ENCODE measurements at places on chromosomes 11 and 22.

DNA sequence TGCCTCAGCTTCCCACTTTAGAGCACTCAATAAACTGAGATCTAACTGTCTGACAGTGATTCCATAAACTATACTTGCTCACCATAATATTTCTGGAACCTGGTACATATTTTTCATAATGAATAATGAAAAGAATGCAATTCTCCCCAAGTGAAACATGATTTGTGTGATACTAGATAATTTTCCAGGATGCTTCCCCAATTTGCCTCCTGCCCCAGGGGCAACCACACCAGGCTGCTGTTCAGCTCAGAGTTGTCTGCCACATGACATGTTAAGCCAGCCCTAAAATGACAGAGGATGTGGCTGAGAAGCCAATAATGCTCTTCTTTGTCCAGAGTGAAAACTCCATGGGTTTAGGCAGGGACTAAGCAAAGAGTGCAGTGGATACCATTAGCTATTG, 62.9 kb upstream of the SEZ6L start:
- no peak for DNase-seq

GRCh38 chr22:27896245-27896644, 22.8 kb downstream of the PITPNB start:
- DNase-seq, result no peak

DNA sequence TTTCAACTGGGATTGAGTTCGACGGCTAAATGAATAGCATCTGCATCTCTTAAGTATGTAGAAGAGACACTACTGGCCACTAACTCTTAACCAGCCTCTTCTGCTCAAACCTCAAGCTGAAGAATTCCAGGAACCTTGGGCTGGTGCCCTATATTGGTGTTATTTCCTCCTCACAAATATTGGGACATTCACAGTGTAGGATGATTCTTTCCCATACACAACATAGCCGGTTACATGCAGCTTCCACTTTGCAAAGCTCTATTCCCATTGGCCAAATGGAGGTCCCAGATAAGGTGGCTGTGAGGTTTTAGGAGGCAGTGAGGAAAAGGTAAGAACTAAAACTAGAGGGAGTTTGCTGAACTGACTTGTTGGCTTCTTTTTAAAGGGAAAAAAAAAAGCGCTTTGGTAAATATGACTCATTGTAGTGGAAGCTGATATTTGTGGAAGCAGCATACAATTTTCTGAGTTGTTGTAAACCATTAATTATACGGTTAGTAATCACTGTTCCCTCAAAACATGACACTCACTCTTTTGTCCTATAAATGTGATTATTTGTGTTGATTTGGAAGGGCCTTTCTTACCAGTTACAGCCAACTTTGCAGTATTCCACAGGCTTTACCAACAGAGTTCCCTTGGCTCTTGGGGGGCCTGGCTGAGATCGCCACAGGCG, 17.6 kb downstream of the C22orf31 start:
- DNase-seq, result no peak

DNA sequence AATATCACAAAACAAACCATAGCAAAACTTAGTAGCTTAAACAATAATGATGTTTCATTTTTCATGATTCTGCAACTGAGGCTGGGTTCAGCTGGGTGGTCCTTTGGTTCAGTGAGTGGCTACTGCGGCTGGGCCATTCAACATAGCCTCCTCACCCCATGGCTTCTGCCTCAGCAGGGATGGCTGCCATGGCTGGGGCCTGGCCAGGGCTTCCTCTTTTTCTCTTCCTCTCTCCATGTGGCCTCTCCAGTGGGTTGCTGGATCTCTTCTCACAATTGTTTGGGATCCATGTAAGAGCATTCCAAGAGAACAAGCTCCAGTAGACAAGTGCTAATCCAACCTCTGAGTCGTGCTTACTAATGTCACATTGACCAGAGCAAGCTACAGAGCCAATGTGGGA, 248.6 kb upstream of the PLET1 start:
- DNase-seq, result no peak

- no peak for DNase-seq
Measured at GRCh38 chr11:11793073-11793472, 48.7 kb upstream of the USP47 start.

GRCh38 chr11:79461144-79461543, 20.3 kb upstream of the TENM4 start:
- no peak for DNase-seq

GRCh38 chr11:1845561-1846452, 7.0 kb downstream of the TNNI2 start:
- no peak for DNase-seq

- no peak for DNase-seq
Measured at GRCh38 chr11:43035086-43035485, 276.7 kb upstream of the API5 start.

- DNase-seq, result peak; percentile 69
Measured at GRCh38 chr22:37561212-37562048, 1.1 kb downstream of the CDC42EP1 start.

DNA sequence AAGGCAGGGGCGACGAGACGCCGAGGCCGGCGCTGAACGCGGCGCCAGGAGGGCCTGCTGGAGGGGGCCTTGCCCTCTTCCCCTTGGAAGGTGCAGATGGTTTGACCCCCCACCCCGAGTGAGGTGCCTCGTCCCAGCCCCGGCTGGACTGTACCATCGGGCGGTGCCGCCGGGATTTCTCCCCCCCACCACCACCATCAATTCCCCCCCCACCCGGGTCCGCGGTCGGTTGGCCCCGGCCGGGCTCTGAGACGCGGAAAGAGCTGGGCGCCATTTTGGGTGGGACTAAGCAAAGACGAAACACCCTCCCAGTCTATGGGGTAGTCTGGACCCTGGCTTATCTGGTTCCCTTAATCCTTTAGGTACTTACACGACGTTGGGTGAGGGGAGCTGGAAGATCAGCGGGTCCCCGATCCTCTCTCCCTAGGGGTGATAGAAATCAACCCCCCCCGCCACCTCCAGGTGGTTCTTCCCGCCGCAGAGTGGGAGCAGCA, at the start of gene PRDM10:
Gene PRDM10, minus strand, starts transcription at position 484 of the 494 bp plus-strand sequence. CDS start 41,871 bp downstream, outside the sequence.
- DNase-seq, result peak; percentile 86

DNA sequence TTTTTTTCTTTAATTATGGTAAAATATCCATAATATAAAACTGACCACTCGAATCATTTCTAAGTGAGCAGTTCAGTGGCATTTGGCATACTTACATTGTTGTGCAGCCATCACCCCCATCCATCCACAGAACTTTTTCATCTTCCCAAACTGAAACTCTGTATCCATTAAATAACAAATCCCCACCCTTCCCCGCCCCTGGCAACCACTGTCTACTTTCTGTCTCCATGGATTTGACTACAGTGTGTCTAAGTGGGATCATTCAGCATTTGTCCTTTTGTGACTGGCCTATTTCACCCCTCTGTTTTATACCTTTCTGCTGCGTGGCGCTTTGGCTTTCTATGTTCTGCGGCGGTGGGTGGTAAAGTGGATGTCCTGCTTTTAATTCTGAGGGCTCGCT, 49.1 kb downstream of the RTN4R start:
- DNase-seq, result no peak

GRCh38 chr11:87256694-87257340, 219.1 kb downstream of the TMEM135 start:
- DNase-seq, result no peak

- DNase-seq, result no peak
Measured at GRCh38 chr22:27750584-27751265, 50.8 kb downstream of the MN1 start.

GRCh38 chr11:46801694-46802470, 44.2 kb downstream of the CKAP5 start:
- no peak for DNase-seq

- DNase-seq, result no peak
Measured at GRCh38 chr22:44436736-44437135, 61.3 kb downstream of the RTL6 start.

GRCh38 chr11:44066732-44067141, 667 bp downstream of the ACCS start:
- DNase-seq, result no peak

- DNase-seq, result no peak
Measured at GRCh38 chr22:38461414-38462081, 6.3 kb upstream of the KDELR3 start.
